Esophagus squamous epithelium (tissue), 5 donors: ENCODE measurements at places on chromosomes 16 and 17.

GRCh38 chr17:39676198-39676819 lies 8.1 kb downstream of the PNMT start:
- DNase-seq = no peak

GRCh38 chr17:10754861-10755591 lies 25.2 kb upstream of the TMEM220 start:
- DNase-seq = no peak

DNA sequence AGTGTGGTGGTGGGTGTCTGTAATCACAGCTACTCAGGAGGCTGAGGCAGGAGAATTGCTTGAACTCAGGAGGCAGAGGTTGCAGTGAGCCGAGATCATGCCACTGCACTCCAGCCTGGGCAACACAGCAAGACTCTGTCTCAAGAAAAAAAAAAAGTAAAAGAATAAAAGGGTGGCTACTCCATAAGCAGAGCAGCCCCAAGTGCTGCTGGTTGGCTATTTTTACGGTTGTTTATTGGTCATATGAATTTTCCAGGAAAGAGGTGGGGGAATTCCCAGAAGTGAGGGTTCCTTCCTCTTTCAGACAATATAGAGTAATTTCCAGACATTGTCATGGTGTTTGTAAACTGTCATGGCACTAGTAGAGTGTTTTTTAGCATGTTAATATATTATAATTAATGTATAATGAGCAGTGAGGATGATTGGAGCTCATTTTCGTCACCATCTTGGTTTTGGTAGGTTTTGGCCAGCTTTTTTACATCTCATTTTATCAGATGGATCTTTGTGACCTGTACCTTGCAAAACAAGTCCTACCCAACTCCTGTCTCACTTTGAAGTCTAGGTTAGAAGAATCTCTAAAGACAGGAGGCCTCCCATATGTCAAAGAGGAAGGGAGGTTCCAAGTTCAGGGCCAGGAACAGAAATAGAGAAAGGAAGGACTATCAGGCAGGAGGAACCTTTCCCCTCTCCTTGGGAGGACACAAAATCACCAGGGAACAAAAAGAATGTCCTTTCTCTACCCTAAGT lies 39.1 kb downstream of the HOXB1 start:
- DNase-seq = no peak

GRCh38 chr17:2911035-2911754 lies 115.0 kb downstream of the RAP1GAP2 start:
- DNase-seq = no peak

- no peak for DNase-seq
Observed at GRCh38 chr16:12699161-12699560, 104.5 kb downstream of the CPPED1 start.
